ENCODE measurements at places on chromosomes 12 and 14.

GRCh38 chr12:63919756-63920155 is 75.3 kb downstream of the SRGAP1 start:
- no peak for DNase-seq

GRCh38 chr12:81329085-81329484 is 251.2 kb downstream of the ACSS3 start:
- no peak for DNase-seq

DNA sequence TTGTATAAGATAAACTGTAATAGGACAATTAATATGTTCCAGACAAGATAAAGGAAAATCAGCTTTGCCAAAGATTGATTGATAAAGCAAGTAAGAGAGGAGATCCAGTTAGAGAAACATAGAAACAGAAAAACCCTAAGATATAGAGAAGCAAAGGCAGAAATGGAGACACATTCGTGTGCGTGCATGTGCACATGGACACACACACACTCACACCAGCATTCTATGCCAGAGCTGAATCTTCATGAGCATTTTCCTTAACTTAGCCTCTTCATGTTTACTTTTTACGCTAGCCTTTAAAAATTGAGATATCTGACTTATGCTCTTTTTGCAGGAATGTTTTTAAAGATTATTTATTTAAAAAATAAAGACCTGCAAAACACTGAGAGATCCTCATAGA is 168.5 kb upstream of the ATP2B1 start:
- no peak for DNase-seq

- no peak for DNase-seq
Observed at GRCh38 chr12:68031881-68032739, 42.9 kb downstream of the IFNG-AS1 start.

GRCh38 chr12:108333898-108334699 is 5.0 kb downstream of the CMKLR1 start:
- DNase-seq: no peak

GRCh38 chr14:96514694-96515093 is 12.5 kb downstream of the PAPOLA start:
- DNase-seq: no peak

DNA sequence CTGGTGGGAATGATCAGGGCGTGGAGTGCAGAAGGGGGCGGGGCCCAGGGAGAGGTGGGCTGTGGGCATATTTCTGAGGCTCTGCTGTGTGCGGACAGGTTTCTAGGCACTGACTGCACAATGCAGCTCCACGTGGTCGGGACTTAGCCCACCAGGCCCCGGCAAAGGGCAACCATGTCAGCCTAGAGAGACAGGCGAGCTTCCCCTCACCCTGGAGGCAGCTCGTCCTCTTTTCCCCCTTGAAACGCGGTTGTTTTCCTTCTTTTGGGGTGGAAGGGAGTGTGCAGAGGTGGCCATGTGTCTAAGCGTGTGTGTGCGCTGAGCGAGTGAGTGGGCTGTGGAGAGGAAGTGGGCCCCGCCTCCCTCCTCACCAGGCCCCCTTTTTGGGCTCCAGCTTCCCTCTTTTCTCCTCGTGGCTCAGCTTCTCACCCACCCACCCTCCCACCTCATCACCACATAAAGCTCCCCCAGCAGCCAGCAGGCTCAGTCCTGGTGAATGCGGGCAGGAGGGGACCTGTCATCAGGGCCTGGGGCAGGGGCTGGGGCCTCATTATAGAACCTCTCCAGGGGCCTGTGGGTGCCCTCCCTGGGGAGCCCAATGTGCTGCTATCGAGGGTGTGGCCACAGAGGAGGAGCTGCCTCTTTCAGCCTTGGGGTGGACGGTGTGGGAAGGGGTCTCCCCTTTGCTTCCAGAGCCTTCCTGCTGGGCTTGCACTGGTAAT is 22.0 kb downstream of the LRTM2 start:
- DNase-seq: peak; percentile 81

Data from mesenteric fat pad (tissue), 1 donor.